Caki2 (cell line): ENCODE measurements at places on chromosomes 3 and 15.

- no peak for DNase-seq
Measured at GRCh38 chr15:86689006-86689405, 609.3 kb downstream of the AGBL1 start.

DNA sequence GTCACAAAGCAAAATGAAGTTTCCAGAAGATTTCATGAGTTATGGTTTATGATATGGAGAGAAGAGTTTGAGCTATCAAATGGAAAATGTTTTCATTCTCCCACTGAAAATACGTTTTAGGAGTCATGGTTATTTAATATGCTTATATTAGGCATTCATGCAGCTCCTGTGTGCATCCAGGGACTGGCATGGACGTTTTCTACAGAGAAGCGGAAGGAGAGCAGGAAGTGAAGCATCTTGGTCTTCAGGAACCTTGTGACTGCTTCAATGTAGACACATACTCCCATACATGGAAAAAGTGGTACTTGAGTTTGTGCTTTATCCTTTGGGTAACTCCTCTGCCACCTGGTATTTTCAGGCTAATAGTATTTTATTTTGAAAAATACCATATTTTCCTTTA lies 43.3 kb upstream of the TOP2B start:
- DNase-seq: no peak

GRCh38 chr3:150602426-150603152 lies 532 bp upstream of the SELENOT start:
- DNase-seq: no peak

DNA sequence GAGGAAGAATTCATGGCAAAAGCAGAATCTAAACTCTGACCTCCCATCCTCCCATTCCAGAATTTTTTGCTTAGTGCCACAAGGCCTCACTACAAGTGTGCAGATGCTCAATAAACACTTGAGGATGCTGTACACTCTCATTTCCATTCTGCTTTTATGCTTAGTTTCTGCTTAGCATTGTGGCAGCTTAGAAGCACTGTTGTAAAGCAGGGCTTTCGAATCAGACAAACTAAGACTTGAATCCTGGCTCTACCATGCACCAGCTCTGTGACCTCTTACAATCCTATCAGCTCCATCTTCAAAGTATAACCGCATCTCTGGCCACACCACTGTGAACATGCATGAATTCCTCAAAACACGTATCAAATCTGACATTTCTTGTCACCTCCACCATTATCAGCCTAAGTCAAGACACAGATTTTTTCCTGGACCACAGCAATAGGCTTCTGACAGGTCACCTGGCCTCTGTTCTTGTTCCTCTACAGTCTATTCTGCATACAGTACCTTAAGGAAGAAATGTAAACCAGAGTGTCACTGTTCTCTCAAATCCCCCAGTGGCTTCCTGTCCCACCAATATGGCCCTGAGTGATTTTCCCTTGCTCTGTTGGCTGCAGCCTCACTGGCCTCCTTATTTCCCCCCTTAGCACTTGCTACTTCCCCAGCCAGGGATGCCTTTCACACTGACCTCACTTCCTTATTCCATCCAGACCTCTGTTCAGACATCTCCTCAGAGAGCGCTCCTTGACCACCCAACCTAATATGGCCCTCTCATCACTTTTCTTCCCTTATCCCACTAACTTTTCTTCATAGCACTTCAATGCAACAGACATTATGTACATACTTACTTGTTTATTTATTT lies 8.1 kb upstream of the PHC3 start:
- no peak for DNase-seq

DNA sequence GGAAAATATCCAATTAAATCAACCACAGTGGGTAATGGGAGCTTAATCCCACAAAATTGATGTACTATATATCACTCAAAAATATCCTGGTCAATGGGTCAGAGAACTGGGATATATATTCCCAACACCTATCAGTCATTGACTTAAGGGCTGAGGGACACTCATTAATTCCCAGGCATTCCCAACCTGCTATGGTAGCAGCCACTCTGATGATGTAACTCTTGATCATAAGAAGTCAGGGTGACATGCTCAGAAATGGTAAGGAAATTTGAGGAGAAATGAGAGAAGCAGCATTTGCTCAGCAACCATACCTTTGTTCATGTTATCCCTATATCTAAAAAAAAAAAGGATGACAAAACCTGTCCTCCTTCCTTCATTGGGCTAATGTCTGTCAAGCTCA lies 3.1 kb upstream of the PLOD2 start:
- peak; percentile 66 for DNase-seq

DNA sequence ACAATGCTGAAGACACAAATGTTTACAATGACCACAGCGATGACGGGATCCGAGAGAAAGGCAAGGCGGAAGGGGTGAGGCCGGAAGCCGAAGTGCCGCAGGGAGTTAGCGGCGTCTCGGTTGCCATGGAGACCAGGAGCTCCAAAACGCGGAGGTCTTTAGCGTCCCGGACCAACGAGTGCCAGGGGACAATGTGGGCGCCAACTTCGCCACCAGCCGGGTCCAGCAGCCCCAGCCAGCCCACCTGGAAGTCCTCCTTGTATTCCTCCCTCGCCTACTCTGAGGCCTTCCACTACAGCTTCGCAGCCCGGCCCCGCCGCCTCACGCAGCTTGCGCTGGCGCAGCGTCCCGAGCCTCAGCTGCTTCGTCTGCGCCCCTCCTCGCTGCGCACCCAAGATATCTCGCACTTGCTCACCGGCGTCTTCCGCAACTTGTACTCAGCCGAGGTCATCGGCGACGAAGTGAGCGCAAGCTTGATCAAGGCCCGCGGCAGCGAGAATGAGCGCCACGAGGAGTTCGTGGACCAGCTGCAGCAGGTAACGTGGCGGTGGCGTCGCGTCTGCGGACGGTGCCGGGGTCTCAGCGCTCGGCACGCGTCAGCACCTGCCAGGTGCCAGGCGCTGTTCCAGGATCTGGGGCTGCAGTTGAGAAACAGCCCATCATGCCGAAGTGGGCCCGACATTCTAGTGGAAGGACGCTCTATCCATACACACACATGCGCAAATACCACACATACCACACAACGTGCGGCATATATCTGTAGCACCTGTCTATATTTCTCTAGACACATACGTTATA lies at the start of gene DLEC1:
DLEC1 (plus strand) TSS at position 108 of the 798 bp plus-strand sequence; CDS start at position 126, 18 bp downstream.
- DNase-seq: no peak

- DNase-seq: no peak
Measured at GRCh38 chr15:33026614-33027013, 167.9 kb downstream of the FMN1 start.

- DNase-seq: no peak
Measured at GRCh38 chr3:143821862-143822261, 26.4 kb downstream of the SLC9A9 start.
